ENCODE measurements at places on chromosomes 1 and 21. TPM values are rescaled to one million over a fixed set of nuclear protein-coding genes. Genes with fewer than 3 reads are reported as not detected.

CLCA1 gene
- total RNA-seq, result not detected

RPTN gene
- total RNA-seq, result not detected

PRXL2B gene
- total RNA-seq, result 20.6 TPM

GRCh38 chr1:100750005-100750885 lies 30.7 kb downstream of the VCAM1 start:
- no peak for DNase-seq

RNU1-2 gene
- total RNA-seq, result 832 TPM

- DNase-seq, result no peak
These were observed 64.0 kb upstream of the DNAJC6 start for GRCh38 chr1:65245295-65245694.

GRCh38 chr1:169529068-169529642 lies 43.4 kb upstream of the SLC19A2 start:
- DNase-seq, result peak; percentile 41

AMY2B gene
- total RNA-seq, result 0.86 TPM

AK5 gene
- 18.1 TPM for total RNA-seq

TMCO4 gene
- 8.1 TPM for total RNA-seq

DNA sequence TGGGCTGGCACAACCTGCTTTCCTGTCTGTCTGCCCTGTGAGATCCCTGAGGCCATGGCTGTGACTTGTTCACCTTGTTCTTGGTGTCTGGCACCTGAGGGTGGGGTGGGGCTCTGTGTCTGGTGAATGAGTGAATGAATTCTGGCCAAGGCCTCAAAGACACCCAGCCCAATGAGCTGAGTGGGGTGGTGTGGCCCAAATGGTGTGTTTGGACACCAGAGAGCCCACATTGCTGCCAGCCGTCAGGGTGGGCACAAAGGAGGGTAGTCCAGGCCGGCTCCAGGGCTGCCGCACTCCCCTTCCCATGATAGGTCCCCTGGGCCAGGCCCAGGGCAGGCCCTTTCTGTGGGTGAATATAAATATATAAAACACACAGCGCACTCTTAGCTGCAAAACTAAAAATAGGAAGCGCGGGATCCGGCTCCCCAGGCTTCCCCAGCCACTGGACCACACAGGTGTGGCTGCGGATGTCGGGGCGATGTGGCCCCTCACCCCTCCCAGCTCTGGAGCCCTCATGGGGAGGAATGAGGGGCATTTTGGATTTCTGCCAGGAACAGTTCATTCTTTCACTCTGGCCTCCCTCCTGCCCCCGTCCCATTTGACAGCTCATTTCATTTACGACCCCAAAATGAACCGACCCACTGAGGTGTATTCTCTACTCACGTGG lies 33.3 kb downstream of the RUNX3 start:
- no peak for DNase-seq

ZNF644 gene
- total RNA-seq, result 87.5 TPM

- no peak for DNase-seq
These were observed 84.3 kb downstream of the WDR64 start for GRCh38 chr1:241736387-241736786.

DNA sequence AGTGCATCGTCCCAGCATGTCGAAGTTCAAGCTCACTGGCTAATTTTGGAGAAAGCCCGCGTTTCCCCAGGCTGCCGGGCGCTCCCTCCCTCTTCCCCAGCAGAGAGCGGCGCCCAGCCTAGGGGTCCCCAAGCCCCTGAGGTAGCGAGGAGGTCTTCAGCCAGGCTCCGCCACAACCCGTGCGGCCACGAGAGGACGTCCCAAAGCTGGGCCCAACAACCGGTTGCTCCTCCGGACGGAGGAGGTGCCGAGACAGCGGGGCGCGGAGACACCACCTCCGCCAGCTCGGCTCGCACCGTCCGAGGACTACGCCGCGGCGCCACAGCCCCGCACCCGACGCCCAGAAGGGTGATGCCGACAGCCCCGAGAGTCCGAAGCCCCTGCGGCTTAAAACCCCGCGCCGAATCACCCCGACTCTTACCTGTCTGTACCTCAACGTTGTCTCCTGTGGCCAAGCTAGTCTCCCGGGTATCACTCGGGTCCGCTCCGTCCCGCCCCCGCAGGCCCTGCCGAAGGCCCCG lies at the start of gene DENND2C:
Gene DENND2C, minus strand, starts transcription at position 488 of the 521 bp plus-strand sequence. CDS start 44,065 bp downstream, outside the sequence.
- no peak for DNase-seq

DNA sequence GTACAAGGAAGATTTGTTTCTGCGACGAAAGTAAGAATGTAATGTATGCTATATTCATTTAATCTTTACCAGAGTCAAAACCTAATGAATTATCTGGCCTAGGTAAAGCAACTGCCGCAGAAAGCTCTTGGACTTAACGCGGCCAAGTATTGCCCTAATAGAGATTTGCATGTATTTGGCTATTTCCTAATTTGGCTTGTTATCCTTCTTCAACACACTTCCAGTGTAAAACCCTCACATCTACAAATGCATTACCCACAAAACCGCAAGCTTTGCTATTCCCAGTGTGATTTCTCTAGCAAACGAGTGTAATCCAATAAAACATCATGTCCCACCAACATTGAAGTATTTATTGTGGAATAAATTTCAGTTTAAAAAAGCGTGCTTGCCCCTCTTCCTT lies 123.8 kb upstream of the LMO4 start:
- DNase-seq, result no peak

- DNase-seq, result no peak
These were observed 55.1 kb downstream of the KCNC4 start for GRCh38 chr1:110265186-110265585.
